Cortex of kidney (tissue), 1 donor: ENCODE measurements at places on chromosomes 12 and 14.

- DNase-seq: no peak
Measured at GRCh38 chr12:47840571-47840970, 20.9 kb upstream of the HDAC7 start.

- DNase-seq: no peak
Measured at GRCh38 chr12:78248321-78248720, 417.6 kb downstream of the NAV3 start.

DNA sequence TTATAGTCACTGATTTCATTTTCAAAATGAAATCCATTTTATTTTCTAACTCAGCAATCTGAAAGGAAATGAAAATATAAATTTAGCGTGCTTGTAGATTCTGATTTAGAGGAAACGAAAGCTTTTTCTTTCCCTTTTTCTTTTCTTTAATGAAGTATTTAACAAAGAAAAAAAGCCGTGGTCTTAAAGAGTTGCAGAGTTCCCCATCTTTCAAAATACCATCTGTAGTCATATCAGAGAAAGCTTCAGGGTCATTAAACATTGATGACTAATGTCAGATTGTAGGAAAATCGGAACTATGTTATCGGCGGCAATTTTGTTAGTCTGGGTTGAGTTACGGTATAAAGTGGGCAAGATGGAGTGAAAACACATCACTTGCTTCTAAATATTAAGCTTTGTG is 32.3 kb downstream of the DRAM1 start:
- no peak for DNase-seq

GRCh38 chr14:42921901-42922300 is 1315.2 kb downstream of the LRFN5 start:
- no peak for DNase-seq

DNA sequence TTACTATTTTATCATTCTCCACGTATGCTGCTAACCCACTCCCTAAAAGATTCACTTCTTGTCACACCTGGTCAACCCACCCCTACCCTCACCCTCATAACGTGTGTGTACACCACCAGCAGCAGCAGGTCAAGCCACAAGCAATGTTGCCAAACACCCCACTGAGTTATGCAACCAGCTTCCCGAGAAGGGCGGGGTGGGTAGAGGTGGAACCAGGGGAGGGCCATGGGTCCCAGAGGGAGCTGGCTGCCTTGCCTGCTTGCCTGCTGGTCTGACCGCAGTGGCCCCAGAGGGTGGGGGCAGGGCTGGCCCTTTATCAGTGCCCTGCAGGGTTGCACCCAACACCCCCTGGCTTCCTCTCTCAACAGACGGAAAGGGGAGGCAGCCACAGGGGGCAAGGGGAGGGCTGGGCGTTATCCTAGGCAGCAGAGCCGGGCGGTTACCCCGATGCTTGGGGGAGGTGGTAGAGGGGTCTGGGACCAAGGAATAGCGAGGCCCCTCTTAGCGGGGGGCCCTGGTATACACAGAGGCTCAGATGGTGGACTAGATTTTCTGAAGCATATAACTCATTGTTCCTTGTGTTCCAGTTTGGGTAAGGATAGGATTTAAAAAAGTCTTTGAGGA is 3.5 kb upstream of the NFE2 start:
- DNase-seq: no peak

- DNase-seq: no peak
Measured at GRCh38 chr12:111451649-111452129, 46.0 kb downstream of the SH2B3 start.

GRCh38 chr12:81347404-81347803 is 269.5 kb downstream of the ACSS3 start:
- no peak for DNase-seq

- DNase-seq: no peak
Measured at GRCh38 chr12:90036637-90037036, 328.0 kb upstream of the ATP2B1 start.

GRCh38 chr12:565161-565560 is 98.1 kb downstream of the NINJ2 start:
- DNase-seq: no peak

GRCh38 chr14:100393362-100393761 is 70.2 kb downstream of the SLC25A47 start:
- DNase-seq: no peak

- DNase-seq: no peak
Measured at GRCh38 chr14:59540852-59541251, 35.8 kb downstream of the CCDC175 start.

DNA sequence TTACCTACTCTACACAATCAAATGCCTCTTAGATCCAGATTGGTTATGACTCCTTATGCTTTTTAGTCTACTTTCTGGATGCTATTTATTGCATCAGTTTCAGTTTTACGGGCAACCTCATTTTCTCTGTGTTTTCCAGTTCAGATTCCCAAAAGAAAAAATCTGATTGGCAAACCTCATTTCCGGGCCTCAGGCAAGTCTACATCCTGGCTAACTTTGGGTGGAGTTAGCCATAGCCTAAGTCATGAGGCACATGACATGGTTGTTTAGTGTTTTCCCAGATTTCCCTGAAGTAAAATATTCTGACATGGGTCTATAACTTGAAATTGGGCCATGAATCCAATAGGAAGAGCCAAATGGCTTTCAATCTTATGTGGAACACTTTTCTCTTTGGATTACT is 339.7 kb downstream of the NUAK1 start:
- DNase-seq: no peak

DNA sequence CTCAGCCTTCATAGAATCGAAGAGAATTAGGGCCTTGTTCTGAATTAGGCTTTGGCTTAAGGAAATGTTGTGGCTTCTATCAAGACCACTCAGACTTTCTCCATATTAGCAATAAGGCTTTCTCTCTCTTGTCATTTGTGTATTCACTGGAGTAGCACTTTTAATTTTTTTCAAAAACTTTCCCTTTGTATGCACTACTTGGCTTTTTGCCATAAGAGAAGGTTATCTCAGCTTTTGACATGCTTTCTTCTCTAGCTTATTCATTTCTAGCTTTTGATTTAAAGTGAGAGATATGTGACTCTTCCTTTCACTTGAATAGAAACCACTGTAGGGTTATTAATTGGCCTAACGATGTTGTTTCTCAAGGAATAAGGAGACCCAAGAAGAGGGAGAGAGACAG is 244.2 kb downstream of the GPHN start:
- DNase-seq: no peak

GRCh38 chr14:93916498-93916897 is 10.6 kb upstream of the FAM181A start:
- no peak for DNase-seq

DNA sequence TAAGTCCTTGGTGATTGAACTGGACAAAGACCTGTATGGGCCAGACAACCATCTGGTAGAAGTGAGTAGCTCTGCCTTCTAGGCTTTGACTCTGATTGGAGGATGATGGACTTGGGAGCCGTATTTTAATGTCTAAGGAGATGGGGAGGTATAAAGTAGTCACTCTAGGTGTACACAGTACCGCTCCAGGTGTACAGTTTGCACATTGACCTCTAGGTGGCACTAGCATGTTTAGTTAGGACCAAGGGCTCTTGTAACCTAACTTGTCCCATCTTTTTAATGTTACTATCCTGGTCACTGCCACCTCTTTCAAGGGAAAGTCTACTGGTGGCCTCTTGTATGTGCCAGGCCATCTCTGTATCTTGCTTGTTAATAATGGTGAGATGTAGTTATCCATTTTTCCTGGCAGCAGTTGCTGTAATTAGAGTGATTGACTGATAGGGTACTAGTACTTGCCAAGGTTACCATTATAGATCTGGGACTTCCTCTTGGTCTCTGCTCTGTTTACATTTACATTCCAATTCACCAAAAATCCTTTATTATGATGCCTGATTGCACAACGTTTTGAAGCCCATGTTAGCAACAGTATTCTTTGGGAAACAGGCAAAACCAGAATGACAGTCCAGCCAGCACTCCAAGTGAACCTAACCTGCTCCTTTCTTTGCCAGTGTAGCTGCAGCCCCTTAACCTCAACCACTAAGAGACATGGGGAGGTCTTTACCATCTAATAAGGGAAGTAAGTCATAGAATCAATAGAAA is 3.6 kb downstream of the SMARCD1 start:
- no peak for DNase-seq

DNA sequence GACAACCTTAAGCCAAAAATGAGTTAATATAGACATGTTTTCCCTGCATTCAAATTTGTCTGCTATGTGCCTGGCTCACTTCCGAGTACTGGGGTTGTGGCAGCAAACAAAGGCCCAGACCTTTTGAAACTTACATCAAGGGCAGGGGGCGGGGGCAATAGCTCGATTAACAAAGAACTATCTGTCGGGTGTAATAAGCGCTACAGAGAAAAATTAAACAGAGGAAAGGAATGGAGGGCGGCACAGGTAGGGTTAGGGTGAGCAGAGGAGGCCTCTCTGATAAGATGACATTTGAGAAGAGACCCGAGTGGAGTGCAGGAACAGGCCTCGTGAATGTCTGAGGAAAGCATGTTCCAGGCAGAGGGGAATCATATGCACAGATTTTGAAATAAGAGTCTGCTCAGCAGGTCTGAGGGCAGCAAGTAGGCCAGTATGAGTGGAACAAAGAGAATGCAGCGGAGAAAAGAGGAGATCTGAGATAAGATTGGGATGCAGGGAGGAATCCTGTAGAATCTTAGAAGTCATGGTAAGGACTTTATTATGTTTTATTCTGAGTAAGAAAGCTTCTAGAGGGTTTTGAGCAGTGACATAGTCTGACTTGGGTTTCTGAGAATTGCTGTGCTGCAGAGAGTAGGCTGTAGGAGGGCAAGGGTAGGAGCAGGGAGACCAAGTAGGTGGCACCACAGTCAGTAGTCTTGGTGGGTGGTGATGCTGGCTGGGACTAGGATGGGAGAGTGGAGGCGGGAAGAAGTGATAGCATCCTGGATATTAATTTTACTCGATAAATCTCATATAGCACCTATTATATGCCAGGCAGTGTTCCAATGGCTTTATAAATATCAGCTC is 52.6 kb downstream of the BICDL1 start:
- DNase-seq: no peak

DNA sequence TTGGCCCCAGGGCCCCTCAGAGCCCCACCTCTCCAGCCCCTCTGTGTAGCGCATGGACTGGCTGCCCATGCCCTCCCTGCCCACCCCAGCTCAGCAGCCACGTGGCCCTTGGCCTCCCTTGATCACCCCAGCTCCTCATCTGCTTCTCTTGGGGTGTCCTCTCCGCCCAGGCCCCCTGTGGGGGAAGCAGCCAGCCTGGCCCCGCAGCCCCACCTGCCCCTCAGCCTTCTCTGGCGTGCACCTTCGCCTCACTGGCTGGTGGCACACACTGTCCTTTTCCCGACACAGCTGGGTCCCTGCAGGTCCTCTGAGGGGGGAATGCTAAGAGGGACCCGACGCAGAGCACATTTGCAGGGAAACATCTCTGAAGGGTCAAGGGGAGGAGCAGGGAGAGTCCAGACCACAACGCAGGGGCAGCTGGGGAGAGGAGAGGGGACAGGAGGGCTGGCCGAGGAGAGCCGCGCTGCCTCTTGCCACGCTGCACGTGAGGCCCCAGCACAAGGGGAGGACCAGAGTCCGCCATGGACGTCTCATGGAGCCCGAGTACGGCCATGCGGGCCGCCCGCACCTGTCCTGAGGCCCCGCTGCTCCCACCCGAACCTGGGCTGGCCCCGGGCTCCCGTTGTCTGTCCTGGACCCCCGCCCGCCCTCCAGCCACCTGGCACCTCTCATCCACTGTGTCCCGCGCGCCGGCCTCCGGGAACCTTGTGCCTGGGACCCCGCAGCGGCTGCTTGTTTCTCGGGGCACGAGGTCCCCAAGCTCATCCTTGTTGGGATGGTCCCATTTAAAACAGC is 36.1 kb downstream of the PACS2 start:
- no peak for DNase-seq

- DNase-seq: no peak
Measured at GRCh38 chr12:56766535-56766934, 3.4 kb downstream of the HSD17B6 start.

DNA sequence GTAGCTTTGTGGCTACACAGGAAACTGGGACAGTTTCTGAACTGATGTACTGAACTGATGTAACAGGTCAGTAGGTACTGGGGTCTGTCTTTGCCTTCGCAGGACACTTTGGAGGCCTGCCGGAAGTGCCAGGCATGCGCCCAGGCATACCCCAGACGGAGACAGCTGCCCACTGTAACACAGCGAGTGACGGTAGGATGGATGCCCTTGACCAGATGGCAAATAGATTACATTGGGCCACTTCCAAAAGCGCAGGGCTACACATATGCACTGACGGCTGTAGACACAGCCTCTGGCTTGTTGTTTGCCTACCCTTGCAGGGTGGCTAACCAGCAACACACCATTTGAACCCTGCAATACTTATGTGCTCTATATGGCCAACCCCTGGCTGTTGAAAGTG is 94.1 kb upstream of the TMPO start:
- no peak for DNase-seq

GRCh38 chr12:89475203-89475990 is 49.2 kb downstream of the GALNT4 start:
- no peak for DNase-seq

DNA sequence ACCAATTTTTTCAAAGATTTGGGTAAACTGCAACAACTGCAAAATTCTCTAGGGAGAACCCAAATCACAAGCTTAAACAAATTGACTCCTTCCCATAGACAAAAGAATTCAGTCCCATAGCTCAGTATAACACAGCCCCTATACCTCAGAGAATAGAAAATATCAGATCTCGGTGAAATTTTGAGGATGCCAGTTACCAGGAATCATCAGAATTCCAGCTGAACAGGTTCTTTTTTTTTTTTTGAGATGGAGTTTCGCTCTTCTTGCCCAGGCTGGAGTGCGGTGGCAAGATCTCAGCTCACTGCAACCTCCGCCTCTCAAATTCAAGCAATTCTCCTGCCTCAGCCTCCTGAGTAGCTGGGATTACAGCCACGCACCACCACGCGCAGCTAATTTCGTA is 36.7 kb downstream of the ZFYVE1 start:
- DNase-seq: no peak

GRCh38 chr14:23434488-23435222 is 805 bp downstream of the MYH7 start:
- DNase-seq: no peak

- DNase-seq: no peak
Measured at GRCh38 chr12:77042833-77043232, 22.5 kb downstream of the E2F7 start.

GRCh38 chr12:124057691-124058090 is 84.7 kb downstream of the ZNF664 start:
- DNase-seq: no peak

GRCh38 chr12:47773062-47773857 is at the start of gene SLC48A1:
SLC48A1 (plus strand) TSS chr12:47773238; CDS start chr12:47773305, 67 bp downstream.
- DNase-seq: no peak

DNA sequence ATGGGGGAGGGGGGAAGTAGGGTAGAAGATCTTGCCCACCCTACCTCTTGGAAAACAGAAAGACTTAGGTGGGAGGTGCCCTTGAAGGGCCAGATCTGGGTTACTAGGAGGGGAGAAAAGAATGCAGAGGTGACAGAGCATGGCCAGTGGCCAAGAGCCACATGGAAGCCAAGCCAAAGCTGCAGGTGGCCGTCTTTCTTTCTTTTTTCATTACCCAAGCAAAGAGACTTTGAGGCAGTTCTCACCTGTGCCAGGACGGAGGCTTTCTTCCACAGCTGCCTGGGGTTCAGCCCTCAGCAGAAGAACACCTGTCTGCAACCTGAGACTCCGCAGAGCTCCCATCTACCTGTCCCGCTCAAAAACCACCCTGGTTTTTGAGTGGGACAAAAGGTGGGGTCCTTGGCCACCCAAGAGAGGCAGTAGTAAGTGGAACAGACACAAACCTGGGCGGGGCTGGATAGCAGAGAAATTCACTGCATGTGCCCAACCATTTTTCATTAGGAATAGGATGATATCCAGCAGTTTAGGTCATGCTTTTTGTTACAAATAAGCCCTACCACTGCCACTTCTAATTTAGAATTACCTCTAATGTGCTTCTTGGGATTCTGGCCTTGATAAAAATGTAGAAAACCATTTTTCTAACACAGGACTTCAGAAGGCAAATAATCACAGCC is 116.5 kb downstream of the DYRK2 start:
- DNase-seq: no peak

- no peak for DNase-seq
Measured at GRCh38 chr14:102930138-102930752, 7.8 kb downstream of the AMN start.
